ENCODE measurements at places on chromosomes 11 and 22.
A peak's percentile ranks its signal among the peaks of the same experiment; 100 is the strongest.

DNA sequence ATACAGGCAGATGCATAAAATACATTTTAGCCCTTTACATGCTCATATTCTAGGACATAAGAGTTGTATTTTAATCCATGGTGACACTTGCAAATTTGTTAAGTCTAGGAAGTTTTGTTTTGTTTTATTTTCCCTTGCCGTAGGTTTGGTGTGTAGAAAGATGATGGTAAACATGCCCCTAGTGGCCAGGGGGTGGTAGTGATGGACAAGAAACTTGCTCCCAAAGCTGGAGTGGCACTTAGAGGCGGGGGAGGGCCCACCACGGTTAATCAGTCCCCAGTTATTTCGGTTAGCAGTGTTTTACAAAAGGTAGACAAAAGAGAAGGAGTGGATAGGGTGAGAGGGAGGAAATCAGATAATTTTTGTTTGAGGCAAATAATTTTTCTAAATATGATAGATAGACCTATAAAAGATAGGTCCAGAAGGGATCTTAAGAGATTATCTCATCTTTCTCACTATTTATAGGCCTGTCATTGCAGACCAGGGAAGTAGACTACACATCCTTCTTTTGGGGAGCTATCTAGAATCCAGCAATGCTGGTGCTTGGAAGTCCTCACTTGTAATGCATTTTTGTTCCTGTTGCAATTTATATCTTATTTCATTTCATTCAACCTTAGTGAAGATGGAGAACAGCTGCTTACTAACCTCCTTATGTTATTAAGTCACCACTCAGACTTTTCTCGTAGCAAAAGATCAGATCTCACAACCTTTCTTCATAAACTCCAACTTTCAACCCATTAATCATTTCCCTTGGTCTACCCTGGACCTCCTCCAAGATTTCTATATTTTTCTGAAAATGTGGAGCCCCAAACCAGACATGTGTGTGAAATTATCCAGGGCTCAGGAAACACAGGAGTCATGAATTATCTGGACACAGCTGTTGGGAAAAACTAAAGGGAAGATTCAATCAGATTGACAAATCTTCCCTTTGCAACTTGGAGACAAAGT lies 5.9 kb upstream of the BDNF start:
- peak; percentile 10 for DNase-seq

- DNase-seq: no peak
Measured at GRCh38 chr11:33868647-33869461, 23.0 kb downstream of the LMO2 start.

GRCh38 chr22:39309881-39310714 lies 9.3 kb downstream of the RPL3 start:
- peak; percentile 33 for DNase-seq

DNA sequence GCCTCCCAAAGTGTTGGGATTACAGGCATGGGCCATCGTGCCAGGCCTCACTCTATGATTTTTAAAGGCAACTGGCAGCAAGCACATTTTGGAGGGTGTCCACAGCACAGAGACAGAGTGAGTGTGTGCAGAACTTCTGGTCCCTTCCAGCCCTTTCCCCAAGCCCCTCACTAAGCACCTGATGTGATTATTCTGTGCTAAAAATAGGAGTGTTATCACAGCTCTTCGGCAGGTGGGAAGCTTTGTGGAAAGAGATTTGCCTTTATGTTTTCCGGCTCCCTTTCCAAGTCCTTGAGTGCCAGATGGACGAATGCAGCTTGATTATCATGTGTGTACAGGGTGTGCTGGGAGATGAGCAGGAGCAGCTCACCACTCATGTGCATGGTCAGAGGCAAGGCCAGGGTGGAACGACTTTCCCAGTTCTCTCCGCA lies 310.8 kb downstream of the DDX10 start:
- no peak for DNase-seq

- no peak for DNase-seq
Measured at GRCh38 chr11:2812371-2812991, 73.1 kb downstream of the CDKN1C start.

GRCh38 chr11:57321388-57322255 lies 3.1 kb downstream of the TNKS1BP1 start:
- no peak for DNase-seq

DNA sequence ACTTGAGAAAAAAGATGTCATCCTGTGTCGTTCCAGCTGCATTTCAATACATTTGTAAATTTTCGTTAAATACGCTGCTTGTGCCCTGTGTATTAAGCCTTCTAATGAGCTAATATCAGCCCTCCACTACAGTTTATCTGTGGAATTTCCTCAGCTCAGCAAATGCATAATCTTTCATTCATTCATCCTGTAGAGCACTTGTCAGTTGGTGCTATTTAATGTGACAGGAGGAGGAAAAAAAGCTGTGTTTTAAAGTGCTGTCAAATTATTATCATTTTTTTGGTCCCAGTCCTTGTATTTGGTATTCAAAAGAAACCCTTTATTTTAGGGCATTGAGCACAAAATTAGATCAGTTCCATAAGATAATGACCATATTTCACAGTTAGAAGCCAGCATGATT lies 184.7 kb downstream of the FAT3 start:
- DNase-seq: no peak

DNA sequence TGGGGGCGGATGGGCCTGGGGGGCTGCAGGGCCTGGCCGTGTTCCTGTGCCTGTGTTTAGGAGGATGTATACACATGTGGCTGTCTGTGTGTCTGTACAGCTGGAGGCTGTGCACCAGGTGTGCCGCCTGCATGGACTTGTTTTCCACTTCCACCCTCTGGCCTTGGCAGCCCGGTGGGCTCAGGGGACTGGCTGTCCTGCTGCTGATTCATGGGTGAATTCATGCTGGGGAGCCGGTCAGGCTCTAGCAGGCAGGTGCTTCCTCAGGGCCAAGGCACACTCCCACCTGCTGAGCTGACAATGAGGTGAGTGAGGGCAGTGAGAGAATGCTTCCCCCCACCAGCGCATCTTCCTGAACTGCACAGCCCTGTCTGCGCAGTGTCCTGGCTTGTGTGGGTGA lies 88.4 kb downstream of the CCDC81 start:
- DNase-seq: no peak

DNA sequence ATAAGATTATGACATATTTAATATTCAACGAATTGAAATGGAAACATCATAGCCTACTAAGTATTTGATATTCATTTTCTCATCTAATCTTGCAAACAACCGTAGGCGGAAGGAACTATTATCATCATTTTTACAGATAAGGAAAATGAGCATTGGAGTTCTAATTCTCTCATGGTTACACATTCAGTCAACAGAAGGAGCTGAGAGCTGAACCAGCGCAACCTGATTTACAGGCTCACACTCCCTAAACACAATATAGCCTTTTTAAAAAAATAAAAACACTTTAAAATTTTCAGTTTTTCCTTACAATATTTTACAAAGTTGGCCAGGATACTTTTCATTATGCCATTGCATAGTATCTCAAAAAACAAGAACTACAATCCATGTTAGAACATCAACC lies 74.8 kb downstream of the APOL5 start:
- DNase-seq: no peak

GRCh38 chr11:111155021-111155420 lies 90.5 kb upstream of the POU2AF2 start:
- no peak for DNase-seq

DNA sequence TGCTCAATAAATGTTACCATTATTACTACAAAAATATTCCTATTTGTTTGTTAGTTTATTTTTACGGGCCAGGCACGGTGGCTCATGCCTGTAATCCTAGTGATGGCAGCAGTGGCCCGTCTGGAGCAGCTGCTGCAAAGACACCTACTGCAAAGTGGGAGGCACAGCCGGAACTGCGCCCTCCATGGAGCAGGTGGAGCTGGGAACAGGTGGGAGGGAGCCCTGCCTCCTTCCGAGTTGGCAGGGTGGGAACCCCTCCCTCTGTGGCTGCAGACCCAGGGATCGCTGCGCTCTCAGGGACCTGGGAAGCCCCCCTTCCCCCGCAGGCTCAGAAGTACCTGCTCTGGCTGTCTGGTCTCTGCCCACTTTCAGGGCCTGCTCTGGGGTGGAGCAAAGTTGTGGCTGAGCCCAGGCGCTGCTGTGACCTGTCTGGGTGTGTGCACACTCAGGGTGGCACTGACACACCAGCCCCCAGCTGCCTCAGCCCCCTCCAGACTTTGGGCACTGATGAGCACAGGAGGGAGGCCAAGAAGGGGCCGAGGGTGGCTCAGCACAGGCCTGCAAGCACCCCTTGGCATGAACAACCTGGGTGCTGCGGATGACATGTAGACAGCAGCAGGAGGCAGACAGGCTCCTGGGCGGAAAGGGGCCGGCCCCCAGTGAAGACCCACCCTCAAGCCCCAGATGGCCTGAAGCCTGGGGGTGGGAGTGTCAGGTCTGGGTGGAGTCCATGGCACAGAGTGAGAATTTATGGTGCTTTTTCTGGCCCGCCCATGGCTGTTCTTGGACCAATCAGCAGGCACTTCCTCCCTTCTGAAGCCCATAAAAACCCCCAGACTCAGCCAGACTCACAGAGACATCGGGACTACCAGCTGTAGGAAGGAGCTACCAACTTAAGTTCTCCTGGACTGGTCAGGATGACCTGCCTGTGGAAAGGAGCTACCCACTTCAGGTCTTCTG lies 103.7 kb upstream of the CLMP start:
- DNase-seq: no peak

GRCh38 chr11:104725796-104726408 lies 172.4 kb downstream of the CASP12 start:
- no peak for DNase-seq

- DNase-seq: no peak
Measured at GRCh38 chr11:130477586-130478203, 29.2 kb downstream of the ADAMTS15 start.

DNA sequence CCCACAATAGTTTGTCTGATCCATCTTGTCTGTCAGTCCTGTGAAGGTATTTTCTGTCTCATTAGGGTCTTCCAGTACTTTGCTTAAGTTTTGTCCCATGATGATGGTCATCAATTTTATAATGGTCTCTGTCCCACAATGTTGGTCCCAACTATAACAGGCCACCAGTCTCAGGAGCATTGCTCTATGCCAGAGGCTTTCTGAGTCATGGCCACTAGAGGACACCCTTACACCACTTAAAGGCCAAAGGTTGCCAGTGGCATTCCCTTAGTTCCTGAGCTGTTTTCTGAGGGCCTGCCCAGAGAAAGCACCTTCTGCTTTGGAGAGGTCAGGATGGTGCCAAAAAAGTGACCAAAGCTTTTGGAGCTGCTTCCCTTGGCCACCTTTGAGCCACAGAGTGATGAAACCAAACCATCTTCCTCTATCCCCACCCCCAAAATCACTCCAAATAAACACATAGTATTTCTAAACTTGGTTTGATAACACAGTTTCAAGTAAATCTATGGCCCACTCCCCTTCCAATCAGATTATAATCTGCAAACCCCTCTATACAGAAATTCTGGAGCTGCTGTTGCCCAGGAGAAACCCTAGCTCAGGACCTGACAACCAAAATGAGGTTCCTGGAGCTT lies 19.3 kb downstream of the EIF3F start:
- peak; percentile 82 for DNase-seq

- DNase-seq: no peak
Measured at GRCh38 chr22:41030891-41031290, 61.5 kb upstream of the EP300 start.

DNA sequence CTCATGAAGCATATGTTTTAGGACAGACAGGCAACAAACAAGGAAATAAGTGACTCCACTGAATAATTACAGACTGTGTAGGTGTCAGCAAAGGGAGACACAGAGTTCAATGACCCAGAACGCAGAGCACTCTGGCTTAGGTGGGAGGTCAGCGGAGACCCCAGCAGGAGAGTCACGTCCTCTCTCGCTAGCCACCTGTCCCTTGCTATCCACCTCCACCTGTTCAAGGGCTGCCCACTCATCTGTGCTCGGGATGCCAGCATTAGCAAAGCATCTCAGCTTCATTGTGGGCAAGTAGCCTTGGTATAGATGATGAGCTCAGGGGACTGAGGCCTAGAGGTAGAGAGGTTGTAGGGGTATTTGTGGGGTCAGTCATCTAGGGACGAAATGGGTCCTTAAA lies 21.8 kb upstream of the ATXN10 start:
- no peak for DNase-seq

DNA sequence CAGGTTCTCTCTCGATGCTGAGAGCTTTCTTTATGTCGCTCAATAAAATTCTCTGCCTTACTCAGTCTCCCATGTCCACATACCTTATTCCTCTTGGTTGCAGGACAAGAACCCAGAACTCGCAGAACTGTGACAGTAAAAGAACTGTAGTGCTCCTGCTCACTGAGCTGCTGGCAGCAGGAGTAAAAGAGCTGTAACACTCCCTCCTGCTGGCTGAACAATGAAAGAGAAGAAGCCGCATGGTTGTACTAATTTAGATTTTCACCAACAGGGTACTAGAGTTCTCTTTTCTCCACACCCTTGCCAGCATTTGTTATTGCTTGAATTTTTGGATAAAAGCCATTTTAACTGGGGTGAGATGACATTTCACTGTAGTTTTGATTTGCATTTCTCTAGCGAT lies 433.2 kb downstream of the GUCY1A2 start:
- DNase-seq: no peak

DNA sequence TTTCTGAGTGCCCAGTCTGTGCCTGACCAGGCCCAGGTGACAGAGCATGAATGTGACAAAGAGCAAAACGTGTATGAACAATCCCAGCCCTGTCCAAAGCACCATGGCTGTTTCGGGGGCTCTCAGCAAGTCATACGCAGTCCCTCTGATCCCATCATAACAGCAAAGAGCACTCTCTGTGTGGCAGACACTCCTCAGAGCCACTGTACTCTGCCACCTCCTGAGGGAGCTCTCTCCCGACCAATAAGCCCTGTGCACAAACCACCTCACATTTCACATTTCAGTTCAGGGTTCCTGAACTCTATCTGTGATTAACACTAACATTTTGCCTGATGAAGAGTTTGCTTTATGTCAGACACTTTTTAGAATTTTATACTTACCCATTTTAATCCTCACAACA lies 6.6 kb downstream of the DGCR2 start:
- DNase-seq: no peak

DNA sequence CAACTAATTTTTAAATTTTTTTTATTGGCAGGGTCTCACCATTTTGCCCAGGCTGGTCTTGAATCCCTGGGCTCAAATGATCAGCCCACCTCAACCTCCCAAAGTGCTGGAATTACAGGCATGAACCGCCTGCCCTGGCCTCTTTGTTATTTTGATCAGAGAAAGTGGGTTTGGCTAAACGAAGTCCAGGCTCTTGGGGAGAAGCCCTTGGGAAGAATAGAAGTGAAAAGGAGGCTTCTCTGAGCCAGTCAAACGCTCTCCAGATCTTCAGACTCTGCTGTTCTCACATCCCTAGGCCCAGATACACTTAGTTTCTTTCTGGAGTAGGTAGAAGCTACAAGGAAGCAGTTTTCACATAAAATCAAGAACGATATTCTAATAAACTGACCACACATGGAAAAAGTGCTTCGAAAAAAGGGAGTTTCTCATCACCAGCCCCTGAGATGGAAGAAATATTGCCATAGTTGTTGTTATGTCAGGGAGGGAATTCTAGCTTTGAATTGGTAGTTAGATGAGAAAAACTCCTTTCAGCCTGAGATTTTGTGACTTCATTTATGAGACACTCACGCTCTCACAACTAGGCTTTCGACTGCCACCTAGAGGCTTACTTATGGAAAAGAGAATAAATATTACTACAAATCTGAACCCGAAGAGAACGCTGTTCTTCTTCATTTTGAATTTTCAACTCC lies 41.7 kb upstream of the AQP11 start:
- DNase-seq: peak; percentile 63

Measured in inflammatory macrophage treated with lipopolysaccharide for 1 hour (primary cell).